GM19239 (cell line): ENCODE measurements at places on chromosomes 2 and 18.

- DNase-seq = no peak
Observed at GRCh38 chr2:235011929-235012631, 60.3 kb downstream of the SH3BP4 start.

DNA sequence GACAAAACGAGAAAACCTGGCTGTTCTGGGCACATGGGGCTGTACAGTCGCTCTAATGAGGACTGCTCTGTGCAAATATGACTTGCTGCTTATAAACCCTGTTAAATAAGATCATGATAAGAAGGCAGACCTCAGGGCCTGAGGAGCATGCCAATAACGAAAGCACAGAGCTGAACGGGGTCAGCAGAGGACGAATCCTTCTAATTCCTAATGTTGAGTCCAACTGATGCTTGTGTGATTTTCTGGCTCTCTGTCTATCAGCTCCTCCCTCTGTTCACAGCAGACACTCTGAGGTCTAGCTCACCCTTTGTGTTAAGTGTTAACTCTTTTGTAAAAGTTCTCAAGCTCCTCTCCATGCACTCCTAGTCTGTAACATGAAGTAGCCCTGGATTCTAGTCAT lies 167.2 kb upstream of the REV1 start:
- no peak for DNase-seq

DNA sequence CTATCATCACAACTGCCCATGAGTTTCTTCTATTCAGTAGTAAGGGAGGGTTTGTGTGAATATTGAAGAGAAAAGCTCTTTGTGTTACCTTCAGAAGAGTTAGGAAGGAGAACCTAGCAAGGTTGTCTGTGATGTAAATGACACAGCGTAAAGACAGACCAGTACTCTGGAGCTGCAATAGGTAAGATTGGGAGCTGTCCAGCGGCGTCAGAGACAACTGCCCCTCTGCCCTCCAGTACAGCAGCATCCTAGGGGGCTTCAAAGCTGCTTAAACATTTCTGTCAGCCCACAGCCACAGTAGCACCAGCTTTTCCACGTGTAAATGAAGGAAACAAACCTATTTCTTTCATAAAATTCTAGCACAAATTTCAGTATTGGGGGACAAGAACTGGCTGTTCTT lies 34.5 kb downstream of the NYAP2 start:
- DNase-seq = no peak

DNA sequence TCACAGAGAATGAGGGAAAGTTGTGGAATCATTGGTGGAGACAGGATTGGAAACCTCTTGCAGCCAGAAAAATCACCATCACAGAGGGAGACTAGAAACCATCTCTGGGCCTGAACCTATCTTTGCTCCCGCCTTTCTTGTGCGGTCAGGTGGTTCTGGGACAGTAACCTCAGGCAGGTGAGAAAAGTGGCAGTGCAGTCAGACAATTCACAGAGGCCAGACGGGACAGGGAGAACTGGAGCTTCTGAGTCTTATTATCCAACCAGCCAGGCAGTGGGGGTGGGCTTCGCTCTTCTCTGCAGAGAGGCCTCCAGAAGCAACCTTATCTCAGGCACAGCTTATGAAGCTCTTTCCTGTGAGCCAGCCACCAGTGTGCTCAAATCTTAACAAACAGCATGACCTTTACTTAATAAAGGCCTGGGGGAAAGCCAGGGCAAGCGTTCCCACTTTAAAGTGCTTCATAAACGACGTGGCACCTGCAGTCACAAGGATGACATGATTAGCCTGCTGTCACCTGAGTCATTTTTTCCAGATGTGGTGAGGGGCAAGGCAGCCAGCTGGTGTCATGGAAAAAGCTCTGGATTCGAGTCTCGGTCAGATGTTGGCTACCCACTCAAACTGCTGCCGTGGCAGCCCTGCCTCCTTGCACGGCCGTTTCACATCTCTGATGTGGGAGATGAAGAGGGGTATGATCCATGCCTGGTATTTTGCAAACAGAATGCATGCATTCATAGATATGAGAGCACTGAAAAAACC lies 109.7 kb downstream of the B3GNT2 start:
- no peak for DNase-seq

- no peak for DNase-seq
Observed at GRCh38 chr18:49447810-49448745, 12.4 kb downstream of the DYM start.
